ENCODE measurements at places on chromosomes 7 and 10.

GRCh38 chr7:131096267-131096927 is 231.3 kb upstream of the MKLN1 start:
- DNase-seq = no peak

GRCh38 chr7:121029302-121029701 is 40.8 kb downstream of the CPED1 start:
- no peak for DNase-seq

DNA sequence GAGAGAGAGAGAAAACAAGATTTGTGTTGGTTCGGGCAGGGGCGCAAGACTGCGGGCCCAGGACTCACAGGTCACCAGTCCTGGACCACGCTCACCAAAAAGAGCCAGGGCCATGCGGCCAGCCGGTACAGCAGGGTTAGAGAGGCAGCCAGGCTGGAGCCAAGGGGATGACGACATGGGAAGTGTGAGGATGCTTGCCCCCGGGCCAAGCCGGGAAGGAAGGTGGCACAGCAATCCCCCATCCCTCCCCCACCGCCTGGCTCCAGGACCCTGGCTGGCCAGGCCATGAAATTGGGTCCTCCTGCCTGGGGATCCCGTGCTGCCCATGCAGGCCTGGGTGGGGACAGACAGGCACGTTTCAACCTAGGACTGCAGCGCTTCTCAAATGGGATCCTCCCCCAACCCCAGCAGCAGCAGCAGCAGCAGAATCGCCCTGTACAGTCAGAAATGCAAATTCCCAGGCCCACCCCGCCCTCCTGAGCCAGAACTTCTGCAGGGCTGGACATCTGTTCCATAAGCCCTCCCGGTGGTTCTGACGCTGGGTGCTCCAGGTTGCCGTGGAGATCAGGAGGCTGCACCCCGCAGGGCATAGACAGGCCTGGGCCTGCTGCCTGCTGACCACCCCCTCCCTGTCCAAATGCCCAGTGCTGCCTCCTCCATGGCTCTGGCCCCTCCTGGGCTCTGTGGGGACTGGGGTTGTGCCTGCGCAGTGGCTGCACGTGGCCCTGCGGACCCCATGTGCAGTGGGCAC is 35.0 kb downstream of the YKT6 start:
- DNase-seq = no peak

DNA sequence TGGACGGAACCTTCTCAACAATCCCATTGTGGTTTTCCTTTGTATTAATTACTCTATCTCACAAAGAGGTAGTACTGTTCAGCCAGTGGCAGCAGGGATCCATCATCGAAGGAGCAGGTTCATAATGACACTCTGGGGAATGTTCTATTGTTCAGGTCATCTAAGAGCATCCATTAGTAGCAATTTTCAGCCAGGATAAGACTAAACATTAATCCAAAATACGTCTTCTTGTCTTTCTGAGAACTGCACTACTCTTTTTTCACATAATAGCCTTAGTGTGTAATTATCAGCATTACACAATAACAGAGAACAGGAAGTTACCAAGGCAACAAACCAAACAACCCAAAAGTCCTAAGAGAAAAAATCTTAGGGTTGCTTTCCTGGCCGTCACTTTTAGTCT is 259.5 kb upstream of the VWC2 start:
- DNase-seq = no peak
